NCI-H1930 (cell line): ENCODE measurements at places on chromosomes 1 and 21.

GRCh38 chr1:70277875-70278274 is 56.7 kb downstream of the SRSF11 start:
- DNase-seq, result no peak

DNA sequence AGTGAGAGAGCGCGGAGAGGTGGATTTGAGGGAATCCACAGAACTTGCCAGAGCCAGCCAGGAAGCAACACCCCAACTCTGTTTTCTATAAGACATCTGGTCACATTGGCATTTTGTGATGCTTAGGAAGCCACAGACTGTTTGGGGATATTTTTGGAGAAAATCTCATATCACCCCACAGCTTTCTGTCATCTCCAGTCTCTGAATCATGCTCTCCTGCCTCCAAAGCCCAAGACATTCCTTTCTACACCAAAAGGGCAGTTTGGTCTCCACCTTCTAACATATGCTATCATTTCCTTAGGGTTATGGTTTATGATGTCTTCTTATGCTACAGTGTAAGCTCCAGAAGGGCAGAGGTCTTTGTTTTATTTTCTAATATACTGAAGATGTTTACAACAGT is 14.4 kb upstream of the BCL10 start:
- DNase-seq, result no peak

- DNase-seq, result no peak
Measured at GRCh38 chr1:210260096-210260495, 27.5 kb downstream of the SERTAD4 start.

DNA sequence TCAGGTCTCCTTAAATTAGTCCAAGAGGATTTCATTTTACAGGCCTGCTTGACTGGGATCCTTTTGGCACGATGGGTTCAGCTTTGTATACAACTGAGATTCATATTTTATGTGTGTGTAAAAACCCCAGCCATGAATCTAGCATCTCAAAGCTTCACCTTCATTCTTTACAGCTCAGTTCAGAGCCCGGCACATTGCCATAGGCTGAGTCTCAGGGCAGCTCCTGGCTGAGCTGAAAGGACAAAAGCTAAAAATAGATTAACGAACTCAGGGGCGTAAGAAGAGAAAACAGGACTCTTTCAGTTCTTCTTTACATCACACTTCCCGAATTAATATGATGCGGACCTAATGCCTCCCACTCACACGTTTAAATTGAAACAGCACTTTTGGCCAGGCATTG is 262.8 kb upstream of the PBX1 start:
- DNase-seq, result no peak

- no peak for DNase-seq
Measured at GRCh38 chr1:75579046-75579445, 31.9 kb downstream of the SLC44A5 start.

DNA sequence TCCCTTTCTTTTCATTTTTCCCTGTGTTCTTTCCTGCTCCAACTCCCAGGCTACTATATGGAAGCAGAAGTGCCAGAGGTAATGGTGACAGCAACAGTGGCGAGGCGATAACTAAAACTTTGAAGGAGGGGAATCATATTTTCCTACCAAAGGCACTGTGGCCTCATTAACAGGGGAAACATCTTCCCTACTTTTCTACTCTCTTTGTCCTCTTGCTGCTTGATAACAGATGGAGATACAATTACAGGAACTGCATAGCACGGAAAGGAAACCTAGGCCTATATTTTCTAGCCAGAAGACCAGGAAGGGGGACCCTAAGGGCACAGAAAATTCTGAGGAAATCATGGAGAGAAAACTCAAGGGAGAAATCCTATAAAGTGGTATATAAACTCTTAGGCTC is 42.3 kb downstream of the SASS6 start:
- no peak for DNase-seq

GRCh38 chr21:15034126-15034853 is 30.5 kb downstream of the NRIP1 start:
- no peak for DNase-seq

- no peak for DNase-seq
Measured at GRCh38 chr1:241266121-241266520, 90.9 kb downstream of the RGS7 start.

DNA sequence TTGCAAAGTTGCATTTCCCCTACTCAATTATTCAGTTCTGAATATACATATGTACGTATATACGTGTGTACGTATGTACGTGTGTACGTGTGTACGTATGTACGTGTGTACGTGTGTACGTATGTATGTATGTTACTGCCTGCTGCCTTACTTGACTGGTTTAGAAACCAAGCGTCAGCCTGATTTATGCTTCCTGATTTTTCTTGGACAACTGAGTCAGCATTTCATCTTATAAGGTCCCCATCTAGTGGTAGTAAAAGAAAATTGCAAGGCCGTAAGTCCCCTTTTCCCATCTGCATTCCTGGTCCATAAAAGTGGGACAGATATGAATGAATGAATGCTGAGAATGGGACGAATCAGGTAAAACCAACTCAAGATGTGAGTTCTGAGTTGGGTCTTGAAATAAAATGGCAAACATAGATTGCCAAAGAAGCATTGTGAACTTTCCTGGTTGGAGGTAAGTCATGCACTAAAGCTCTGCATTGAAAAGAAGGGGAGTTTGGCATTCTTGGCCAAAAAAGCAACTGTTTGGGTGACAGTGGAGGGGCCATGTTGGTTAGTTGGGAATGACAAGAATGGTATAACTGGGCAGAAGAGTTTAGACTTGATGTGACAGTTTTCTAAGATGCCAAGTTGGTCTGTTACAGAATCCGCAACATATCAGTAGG is 76.4 kb upstream of the DNAH14 start:
- no peak for DNase-seq

GRCh38 chr1:218971156-218971555 is 202.5 kb upstream of the LYPLAL1 start:
- DNase-seq, result no peak

- DNase-seq, result no peak
Measured at GRCh38 chr1:112833806-112834205, 118.7 kb upstream of the PPM1J start.

DNA sequence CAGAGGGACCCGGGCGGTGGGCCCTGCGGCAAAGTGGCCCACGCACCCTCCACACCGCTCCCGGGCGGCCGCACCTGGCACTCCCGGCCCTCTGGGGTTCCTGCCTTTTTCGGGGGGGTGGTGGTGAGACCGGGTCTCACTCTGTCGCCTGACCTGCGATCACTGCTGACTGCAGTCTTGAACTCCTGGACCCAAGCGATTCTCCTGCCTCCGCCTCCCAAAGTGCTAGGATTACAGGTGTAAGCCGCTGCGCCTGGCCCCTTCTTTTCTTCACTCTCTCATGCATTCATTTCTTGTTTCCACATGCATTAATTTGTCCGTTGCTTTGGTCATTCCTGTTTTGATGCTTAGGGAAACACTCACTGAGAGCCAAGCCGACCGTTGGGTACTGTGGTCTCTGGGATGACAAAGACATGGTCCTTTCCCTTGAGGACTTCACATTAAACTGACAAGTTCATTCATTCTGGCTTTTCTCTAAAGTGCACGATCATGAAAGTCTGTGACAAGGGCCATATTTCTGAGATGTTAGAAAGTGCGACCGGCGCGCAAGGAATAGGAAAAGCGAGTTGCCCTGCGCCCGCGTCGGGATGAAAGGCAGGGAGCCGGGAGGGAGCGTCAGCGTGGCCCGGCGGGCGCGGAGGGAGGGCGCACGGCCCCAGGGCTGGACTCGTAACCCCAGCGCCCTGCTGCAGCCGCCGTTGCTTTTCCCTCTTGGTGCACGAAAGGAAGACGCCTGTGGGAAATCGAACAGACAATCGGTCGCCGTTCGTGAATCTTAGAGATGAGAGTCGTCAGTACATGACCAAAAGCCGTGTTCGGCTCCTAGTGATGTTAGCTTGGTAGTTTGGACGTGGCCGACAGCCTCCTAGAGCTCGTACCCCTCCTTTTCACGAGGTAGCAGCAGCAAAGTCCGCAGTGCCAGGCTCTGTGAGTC is 1.0 kb upstream of the MCOLN2 start:
- DNase-seq, result no peak
